SW 1271 (cell line): ENCODE measurements at places on chromosomes 11 and 22.
A peak's percentile ranks its signal among the peaks of the same experiment; 100 is the strongest.

DNA sequence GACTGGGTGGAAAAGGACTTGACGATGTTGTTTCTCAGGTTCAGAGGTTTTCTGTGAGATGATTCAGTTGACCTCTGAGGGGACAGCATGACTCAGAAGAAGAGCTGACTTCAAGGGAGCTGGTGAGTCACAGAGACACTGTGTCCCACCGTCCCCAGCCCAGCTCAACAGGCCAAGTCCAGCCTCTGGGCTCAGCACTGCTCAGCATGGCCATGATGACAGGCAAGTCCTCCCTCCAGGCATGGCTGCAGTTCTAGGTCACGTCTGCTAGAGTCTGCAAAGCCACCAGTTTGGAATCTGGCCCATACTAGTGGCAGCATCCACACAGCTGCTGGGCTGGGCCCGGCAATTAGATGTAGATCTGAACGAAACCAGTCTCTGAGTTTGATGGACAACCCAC is 12.9 kb downstream of the TRIM29 start:
- DNase-seq: no peak

DNA sequence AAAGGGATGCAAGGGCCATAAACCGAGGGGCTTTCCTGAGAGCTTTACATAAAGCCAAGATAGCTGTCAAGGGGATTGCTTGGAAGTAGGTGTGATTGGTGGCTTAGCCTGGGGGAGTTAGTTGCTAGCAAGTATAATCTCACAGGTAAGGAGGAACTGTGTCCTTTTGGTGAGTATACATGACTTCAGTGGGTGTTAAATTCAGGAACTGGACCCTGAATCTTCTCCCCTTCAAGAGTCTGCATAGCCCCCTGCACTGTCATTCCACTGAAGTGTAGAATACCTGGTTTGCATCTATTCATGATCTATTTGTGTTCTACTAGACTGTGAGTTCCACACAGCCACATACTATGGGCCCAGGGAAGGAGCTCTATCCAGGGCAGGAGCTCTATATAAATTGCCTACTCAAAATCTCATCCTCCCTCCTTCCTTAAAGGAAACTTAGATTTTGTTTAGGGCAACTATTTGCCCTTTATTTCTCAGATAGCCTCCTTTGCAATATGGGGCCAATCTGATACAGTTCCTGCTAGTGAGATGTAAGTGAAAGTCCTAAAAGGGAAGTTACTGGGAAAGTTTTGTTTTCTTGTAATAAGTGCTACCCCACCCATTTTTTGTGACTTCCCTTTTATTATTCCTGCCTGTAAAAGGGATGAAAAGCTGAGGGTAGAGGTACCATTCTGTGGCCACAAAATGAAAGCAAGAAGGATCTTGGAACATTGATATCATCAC is 120.5 kb downstream of the PGR start:
- no peak for DNase-seq

GRCh38 chr22:47059701-47060161 is 297.3 kb downstream of the TBC1D22A start:
- DNase-seq: no peak

GRCh38 chr11:120090411-120090810 is 47.5 kb downstream of the TRIM29 start:
- DNase-seq: no peak

DNA sequence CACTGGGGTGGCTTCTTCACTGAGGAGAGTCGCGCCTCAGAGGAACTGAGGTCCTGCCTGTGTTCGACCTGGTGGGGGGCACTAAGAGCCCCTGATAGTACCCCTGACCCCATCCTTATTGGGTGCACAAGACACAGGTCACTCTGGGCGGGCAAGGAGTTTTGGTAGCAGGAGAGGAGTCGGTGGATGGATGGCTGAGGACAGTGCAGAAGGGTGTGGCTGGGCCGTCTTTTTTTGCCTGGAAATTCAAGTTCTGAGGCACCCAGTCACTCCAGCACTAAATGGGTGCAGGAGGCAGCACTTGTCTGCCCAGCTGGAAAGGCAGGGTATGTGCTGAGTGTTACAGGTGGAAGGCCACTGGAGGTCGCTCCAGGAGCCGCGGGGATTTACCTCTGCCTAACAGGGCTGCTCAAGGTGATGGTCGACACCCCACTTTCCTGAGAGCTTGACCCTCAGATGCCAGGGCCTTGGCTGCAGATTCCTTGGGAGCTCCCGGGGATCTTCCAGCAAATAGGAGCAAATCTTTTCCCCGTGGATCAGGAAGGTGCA is 960 bp downstream of the TSSC4 start:
- no peak for DNase-seq

DNA sequence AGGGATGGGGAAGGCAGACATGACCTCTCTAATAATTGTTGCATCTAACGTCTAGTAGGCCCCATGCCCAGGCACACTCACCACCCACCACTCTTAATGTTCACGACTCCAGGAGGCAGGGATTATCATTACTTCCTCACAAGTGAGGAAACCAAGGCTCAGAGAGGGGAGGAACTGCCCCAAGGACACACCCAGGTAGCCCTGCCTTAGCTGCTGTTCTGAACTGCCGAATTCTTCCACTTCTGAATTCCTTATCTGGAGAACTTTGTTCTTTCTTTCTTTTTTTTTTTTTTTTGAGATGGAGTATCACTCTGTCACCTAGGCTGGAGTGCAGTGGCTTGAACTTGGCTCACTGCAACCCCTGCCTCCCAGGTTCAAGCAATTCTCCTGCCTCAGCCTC is 16.7 kb downstream of the SLCO2B1 start:
- DNase-seq: no peak

DNA sequence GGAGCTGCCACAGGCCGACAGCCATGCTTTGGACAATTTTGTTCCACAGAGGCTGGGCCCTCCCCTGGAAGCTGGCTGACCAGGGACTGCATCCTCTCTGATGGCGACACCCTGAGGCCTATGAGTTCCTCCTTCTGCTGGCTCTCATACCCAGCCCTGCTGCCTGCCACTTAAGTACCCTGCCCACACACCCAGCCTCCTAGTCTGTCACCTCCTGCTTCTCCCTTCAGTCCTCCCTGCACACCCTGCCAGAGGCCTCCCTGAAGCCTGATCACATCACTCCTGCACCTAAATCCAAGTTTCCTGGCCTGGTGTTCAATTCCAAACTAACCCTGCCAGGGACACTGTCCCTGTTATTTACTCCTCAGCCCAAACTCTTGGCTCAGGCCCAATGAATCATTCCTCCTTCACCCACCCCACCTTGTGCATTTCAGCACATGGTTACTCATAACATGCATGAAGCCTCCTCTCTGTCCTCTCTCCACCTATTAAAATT is 136.7 kb upstream of the NECTIN1 start:
- no peak for DNase-seq

GRCh38 chr11:19817265-19817851 is 104.7 kb downstream of the NAV2 start:
- no peak for DNase-seq

DNA sequence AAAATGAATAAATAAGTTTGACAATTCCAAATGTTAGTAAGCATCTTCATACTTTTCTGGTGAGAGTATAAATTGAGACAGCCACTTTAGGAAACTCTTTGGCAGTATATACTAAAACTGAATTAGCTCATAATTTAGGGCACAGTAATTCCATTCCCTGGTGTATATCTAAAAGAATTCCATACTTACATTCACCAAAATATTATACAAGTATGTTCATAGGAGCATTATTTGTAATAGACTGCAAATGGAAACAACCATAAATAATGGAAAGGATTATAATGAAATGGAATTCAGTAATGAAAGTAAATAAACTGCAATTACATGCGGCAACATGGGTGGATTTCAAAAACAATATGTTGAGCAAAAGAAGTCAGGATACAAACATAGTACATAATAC is 315.8 kb upstream of the LRRC4C start:
- no peak for DNase-seq

- DNase-seq: no peak
Observed at GRCh38 chr11:94830722-94831510, 62.8 kb downstream of the AMOTL1 start.

GRCh38 chr11:22800482-22800881 is 29.1 kb downstream of the SVIP start:
- no peak for DNase-seq

DNA sequence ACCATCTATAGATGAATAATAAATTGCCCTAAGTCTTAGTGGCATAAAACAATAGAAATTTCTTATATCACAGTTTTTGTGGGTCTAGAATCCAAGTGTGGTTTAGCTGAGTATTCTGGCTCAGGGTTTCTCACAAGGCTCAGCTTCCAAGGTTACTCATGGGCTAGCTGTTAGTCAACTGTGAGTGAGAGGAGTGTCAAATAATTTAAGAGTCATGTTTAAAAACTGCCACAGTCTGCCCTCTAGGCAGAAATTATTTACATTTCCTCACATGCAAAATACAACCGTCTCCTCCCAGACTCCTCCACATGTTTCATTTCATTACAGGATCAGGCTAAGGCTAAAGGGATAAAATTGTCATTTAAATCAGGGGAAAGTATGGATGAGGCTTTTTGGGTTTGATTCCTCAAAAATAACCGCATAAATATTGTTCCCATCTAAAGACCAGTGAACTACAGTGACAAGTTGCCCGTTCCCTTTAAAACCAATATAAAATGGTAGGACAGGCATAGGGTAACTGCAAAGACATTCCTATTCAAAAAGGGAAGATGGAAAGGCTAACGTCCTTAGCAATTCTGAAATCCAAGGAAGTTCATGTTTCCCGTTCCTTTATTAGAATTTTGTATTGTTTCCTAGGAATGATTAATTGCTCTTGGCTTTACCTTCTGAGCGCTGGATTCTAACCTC is 324.3 kb downstream of the DYNC2H1 start:
- peak; percentile 60 for DNase-seq

DNA sequence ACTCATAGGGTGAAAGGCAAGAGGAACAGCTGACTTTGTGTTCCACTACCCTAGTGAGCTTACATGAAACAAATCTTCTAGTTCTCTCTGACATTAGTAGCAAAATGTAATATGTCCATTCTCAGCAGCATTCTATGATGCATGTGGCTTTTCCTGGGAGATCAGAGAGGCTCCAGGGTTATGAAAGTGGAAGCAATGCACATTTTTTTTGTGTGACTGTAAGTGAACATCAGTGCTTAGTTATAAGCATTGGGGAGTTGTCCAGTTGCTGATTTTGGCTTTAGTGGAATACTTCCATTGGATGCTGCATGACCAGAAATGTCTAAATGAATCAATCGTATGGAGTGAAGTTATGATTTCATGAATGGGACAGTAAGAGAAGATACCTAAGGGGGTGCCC is 255.9 kb downstream of the FAT3 start:
- no peak for DNase-seq

- DNase-seq: no peak
Observed at GRCh38 chr11:76599041-76600013, 71.2 kb downstream of the LRRC32 start.

- no peak for DNase-seq
Observed at GRCh38 chr11:42770444-42771065, 541.2 kb upstream of the API5 start.
